ENCODE measurements at places on chromosomes 7 and 10.

DNA sequence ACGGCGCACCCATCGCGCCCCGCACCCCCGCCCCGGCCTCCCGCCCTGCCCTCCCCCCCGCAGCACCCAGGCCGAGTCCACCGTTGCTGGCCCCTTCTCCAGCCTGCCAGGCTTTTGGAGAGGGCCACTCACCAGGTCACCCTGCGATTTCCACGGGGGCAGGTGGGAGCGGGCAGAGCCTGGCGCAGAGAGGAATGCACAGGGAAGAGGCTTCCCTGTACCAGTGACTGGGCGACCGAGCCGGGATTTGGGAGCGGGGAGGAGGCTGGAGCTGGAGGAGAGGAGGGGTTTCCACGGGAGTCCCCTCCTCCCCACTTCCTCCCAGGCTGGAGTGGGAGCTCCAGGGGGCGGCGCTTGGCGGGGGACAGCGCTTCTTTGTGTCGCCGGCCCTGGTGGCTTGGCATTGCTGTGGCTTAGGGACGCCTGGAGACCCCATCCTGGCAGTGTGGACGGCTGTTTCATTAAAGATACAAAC lies 19.3 kb downstream of the TCAF1 start:
- no peak for DNase-seq

DNA sequence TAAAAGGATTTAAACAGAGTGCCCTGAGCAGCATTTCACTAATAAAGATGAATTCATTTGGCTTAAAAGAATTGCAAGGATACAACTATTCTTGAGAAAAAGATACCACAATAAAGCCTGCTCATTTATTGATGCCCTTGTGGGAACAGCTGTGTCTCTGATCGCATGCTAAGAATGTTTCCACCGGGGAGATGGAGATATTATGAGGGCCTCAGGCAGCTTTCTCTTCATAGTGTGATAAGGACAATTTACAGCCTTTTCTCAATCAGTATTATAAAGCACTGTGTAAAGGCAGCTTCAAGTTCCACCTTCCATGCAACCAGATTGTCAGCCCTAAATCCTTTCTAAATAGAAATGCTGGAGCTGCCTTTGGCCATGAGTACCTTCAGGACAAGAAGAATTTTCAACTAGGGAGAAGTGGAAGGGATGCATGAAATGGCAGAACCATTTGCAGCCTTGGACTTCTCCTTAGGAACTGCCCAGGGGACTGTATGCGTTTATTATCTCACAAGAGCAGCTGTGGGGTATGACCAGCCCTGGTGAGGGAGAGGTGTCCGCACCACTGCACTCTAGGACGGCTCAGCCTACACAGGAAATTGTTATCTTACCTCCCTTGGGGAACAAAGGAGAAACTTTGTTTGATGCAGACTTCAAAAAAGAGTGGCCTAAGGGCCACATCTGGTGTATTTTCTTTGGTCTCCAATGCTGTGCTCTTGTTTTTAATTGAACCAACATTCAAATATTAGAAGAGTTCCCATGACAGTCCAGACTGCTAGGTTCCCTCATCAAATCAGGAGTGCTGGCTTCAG lies 116.9 kb upstream of the PCGF5 start:
- no peak for DNase-seq

DNA sequence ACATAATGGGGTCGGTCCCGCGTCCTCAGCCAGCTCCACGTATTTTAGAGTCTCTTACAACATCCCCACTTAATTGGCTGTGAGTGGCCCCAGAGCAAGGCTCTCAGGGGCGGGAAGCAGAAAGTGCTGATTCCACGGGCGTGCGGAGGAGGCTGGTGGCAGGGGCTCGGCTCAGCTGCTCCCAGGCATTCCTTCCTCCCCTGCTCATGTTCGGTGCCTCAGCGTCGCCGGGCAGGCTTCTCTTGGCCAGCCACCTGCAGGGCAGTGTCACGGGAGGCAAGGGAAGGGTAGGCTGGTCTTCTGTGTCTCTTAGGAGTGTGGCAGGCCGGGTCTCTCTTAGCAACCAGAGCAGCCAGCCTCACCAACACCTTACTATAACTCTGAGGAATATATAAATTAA lies 33.8 kb downstream of the IL15RA start:
- DNase-seq, result no peak

- DNase-seq, result no peak
These were observed 416.4 kb upstream of the FOXK1 start for GRCh38 chr7:4265676-4266075.

DNA sequence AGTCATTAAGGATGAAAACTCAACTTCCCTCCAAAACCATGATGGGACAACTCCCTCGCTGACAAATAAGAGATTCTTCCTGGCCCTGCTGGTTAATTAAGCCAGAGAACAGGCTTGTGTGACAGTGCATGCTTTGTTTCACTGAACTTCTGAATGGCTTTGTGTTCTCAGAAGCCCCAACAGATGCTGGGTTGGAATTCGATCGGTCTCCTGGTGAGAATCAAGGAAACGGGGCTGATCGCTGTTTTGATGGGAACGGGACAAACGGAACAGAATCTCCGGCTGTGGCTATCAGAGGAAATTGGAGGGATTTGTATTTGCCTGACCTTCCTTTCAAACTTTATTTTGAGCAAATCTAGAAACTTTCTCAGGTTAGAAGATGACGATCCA lies 145.0 kb downstream of the RNF216 start:
- DNase-seq, result no peak

DNA sequence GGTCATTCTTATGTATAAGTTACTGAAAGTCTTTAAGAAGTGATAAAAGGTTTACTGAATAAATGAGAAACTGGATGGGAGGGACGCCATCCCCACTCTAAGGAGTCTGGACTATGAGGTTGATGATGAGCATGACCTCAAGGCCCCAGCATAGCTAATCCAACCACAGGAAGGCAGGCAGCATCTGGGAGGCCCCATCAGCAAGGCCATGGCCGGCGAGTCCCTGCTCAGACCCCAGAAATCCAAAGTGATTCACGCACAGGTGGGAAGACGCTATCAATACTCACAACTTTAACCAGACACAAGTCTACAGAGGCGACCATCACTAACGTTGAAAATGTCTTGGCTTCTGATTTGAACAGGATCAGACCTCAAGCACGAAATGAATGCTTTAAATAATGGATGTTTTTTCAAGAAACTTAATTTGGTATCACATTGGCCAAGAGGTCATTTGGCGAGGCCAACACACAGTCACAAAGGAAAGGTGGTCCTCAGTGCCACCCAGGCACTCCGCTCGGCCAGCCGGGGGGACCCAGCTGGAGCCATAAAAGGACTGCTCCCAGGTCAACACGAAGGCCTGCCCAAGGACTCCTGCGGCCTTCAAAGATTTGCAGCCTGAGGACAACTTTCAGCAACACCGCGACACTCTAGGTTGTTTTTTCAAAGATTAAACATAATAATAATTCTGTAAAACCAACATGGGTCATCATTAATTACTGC lies 228.5 kb downstream of the PTPRN2 start:
- no peak for DNase-seq

DNA sequence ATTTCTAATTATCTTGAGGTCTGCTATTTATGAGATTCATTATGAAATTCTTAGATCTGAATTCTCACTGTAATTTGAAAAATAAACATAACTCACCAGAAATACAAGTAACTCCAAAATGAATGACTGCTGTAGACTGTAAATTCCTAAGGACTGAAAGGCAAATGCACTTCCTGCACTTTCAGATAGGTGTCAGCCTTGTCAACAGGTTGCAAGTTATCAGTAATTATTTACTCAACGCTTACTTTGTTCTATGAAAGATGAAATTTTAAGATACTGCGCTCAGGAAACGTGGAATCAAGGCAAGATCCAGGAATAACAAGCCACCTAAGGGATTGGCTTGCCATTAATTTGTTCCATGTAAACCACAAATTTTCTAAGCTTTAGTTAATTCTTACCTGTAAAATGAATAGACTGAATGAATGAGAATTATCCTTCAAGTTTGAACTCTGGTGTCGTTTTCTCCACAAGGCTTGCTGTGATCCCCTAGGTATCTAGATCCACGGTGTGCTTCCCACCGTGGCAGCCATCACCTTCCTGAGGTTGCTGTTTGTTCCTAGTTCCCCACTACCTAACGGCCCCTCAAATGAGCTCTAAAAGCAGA lies 12.6 kb downstream of the DHX32 start:
- no peak for DNase-seq

DNA sequence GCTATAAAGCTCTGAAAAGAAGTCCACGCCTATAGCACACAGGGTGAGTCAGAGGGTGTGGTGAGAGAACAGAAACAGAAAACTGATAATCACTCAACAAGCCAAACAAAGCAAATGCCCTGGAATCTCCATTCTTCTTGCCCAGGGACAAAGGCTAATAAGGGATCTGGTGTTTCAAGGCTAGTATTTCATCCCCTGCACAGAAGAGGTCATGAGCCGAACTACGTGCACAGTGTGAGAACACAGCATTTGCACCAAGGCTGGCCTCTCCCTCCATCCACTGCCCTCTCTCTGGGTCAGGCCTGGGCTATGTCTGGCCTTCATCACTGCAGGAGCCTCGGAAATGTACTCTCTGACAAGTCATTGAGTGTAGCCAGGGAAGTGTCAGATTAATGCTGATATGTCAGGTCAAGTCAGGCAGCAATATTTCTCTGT lies 42.7 kb downstream of the PRR15 start:
- no peak for DNase-seq

- no peak for DNase-seq
These were observed 76.6 kb downstream of the CNNM2 start for GRCh38 chr10:102994531-102995295.

- DNase-seq, result peak; percentile 41
These were observed 49.1 kb downstream of the APBB1IP start for GRCh38 chr10:26486990-26487850.

GRCh38 chr7:96244992-96245292 lies 77.0 kb downstream of the SLC25A13 start:
- no peak for DNase-seq

DNA sequence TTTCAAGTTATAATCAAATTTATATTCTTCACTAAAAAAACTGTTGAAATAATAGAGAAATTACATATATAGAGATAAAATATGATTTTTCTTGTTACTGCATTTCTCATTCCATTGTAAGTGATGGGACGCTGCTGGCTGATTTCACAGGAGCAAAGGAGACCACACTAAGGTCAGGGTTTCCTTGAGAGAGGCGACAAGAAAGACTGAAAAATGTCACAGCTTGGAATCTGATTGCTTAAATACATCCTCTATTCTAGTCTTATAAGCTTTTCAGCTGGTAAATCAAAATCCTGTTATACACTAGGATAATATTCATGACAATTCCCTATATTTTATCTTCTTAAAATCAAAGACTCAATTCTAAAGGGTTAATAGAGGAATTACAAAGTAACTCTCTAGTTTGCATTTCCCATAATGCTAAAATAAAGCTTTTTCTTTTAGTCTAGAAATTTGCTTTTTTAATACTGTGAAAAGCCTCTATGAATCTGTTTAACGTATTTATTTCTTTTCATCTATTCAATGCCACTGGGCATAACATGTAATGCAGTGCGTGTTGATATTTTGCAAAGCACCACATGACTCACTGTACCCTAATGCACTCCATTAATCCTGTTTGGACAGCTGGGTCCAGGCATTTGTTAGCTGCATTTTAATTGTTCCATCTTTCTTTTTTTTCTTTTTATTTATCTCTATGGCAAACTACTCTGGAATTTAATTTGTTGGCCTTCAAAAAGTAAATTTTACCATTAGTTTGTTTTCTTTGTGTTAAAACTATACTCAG lies 81.7 kb downstream of the RNF32 start:
- DNase-seq, result no peak

DNA sequence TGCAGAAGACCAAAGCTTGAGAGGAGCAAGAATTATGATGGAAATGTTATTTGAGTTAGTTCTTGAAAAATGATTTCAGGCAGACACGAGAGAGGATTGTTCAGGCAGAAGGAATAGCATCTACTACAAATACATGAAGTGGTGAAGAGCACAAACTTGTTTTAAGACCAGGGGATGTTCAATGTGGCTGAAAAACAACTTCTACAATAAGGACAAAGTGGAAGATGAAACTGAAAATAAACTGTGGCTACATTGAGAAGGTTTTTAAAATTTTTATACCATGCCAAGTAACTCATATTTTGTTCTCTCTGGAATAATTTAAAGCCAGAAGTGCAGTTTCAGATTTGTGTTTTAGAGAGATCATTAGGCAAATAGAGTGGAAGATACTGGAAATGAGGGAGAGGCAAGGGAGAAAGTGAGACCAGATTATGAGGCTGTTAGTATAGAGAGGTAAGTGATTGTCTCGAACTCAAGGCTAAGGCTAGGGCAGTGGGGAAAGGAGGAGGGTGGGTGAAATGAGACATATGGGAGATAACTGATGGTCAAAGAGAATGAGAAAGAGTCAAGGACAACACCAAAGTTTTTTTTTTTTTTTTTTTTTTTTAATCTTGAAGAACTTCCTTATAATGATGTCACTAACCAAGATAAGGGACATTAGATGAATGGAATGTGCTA lies 115.4 kb downstream of the MDFIC start:
- no peak for DNase-seq

DNA sequence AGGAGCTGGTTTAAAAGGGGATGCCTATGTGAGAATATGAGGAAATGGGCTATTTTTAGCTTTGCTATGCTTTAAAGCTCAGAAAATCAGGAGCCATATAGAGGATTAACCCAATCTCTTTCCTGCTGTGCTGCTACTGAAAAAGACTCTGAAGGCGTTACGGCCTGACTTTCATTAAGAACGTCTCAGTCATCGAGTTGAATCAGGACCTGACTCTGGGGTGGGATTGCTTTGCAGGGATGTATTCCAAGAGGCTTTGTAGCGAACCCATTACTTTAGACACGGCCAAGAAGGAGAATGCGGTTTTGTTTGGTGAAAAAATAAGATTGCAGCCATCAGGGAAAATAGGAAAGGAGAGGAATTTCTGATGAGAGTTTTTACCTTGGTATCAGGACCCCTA lies 426.9 kb downstream of the CCSER2 start:
- no peak for DNase-seq

DNA sequence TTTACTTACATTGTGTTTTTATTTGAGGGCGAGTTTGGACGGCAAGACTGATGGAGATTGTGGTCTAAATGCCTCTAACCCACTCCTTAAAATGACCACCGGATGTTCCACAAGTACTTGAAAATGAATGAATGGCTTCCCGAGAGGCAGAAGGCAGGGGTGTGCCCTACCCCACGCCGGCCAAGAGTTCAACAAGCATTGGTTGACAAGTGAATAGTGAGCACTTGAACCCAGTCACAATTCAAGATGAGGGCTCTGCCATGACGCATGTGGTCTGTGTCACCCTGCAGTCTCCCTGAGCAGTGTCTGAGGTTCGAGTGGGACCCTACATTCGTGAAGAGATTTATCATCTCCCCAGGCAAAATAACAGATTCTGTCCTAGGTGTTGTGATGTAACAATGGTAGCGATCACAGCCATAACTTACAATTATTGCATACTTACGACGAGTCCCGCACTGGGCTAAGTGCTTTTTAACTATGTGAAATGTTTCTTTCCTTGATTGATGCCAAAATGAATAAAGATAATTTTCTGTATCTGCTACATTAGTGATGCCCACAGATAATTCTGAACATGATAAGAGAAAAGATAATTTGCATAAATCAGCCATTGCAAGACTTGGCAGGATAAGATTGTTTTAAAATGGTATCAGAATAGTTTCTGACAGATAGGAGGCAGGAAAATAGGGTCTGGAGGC lies 305.4 kb downstream of the WDR37 start:
- DNase-seq, result no peak

Data from stimulated activated CD4-positive, alpha-beta T cell treated with anti-CD3 and anti-CD28 coated beads, Interleukin-15, amount 100 ng/mL, for 1 hour (primary cell).